Activated CD8-positive, alpha-beta T cell treated with anti-CD3 and anti-CD28 coated beads for 36 hours (primary cell): ENCODE measurements at places on chromosomes 7 and 10. TPM values are rescaled to one million over a fixed set of nuclear protein-coding genes. Genes with fewer than 3 reads are reported as not detected.
A peak's percentile ranks its signal among the peaks of the same experiment; 100 is the strongest.

GRCh38 chr7:6250364-6250833 lies 22.0 kb downstream of the CYTH3 start:
- H3K4me3 ChIP-seq: no peak overlapping the region
- peaks cover 19% of the 10 kb centered on the region for H3K4me1 ChIP-seq
- H3K36me3 ChIP-seq: no peaks in the 10 kb centered on the region

- H3K4me1 ChIP-seq: no peaks in the 10 kb centered on the region
- H3K36me3 ChIP-seq: no peaks in the 10 kb centered on the region
- H3K27me3 ChIP-seq: peaks cover 16% of the 10 kb centered on the region
- DNase-seq: no peak
- no peak overlapping the region for H3K4me3 ChIP-seq
These were observed 151.7 kb upstream of the PPP2R2D start for GRCh38 chr10:131748831-131749766.

- peak overlapping the region; percentile 78 for H3K27ac ChIP-seq
- peaks cover 16% of the 10 kb centered on the region for H3K4me1 ChIP-seq
- peaks cover 8% of the 10 kb centered on the region for H3K27me3 ChIP-seq
- peak; percentile 73 for DNase-seq
- no peaks in the 10 kb centered on the region for H3K36me3 ChIP-seq
These were observed 51.8 kb downstream of the CAV1 start for GRCh38 chr7:116576350-116577319.

DNA sequence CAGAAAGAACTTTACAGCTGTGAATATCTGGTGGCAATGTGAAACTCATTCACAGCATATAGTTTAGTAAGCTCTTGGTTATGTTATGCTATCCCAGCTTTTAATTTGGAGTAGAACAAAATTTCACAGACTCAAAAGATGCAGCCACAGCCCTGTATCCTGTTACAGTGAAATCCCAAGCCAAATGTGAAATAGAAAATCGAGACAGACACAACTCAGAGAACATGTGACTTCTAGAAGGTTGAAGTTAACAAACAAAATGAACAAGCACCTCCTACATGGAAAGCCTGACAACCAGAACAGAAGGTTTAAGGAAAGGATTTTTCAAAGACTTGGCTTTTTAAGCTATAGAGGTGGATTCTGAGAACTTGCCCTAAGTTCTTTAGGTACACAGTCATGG lies 39.6 kb downstream of the JAZF1 start:
- H3K27me3 ChIP-seq: no peaks in the 10 kb centered on the region
- H3K4me1 ChIP-seq: peaks cover 16% of the 10 kb centered on the region
- no peak overlapping the region for H3K4me3 ChIP-seq
- peaks cover 4% of the 10 kb centered on the region for H3K36me3 ChIP-seq
- H3K27ac ChIP-seq: no peak overlapping the region

GRCh38 chr10:133276435-133277201 lies at the start of gene ADAM8:
TSS of gene ADAM8 (minus strand) at chr10:133276868. CDS start at chr10:133276817, 51 bp downstream.
- no peaks in the 10 kb centered on the region for H3K27me3 ChIP-seq
- peak; percentile 75 for DNase-seq
- H3K27ac ChIP-seq: peak within 1 kb of the TSS; percentile 89
- peaks cover 7% of the 10 kb centered on the region for H3K36me3 ChIP-seq
- H3K4me1 ChIP-seq: peaks cover 26% of the 10 kb centered on the region
- H3K4me3 ChIP-seq: peak within 1 kb of the TSS; percentile 92

- DNase-seq: no peak
- peaks cover 2% of the 10 kb centered on the region for H3K36me3 ChIP-seq
- no peak overlapping the region for H3K27ac ChIP-seq
- no peaks in the 10 kb centered on the region for H3K4me1 ChIP-seq
These were observed 16.4 kb downstream of the ARL4A start for GRCh38 chr7:12703881-12704280.

- peaks cover 26% of the 10 kb centered on the region for H3K36me3 ChIP-seq
- H3K27me3 ChIP-seq: no peaks in the 10 kb centered on the region
- H3K27ac ChIP-seq: peak overlapping the region; percentile 86
These were observed 15.3 kb downstream of the TPK1 start for GRCh38 chr7:144820552-144820951.

GRCh38 chr7:77760809-77761453 lies 37.3 kb downstream of the TMEM60 start:
- H3K36me3 ChIP-seq: peaks cover 4% of the 10 kb centered on the region
- no peak for DNase-seq
- H3K27me3 ChIP-seq: no peaks in the 10 kb centered on the region
- H3K27ac ChIP-seq: no peak overlapping the region

DNA sequence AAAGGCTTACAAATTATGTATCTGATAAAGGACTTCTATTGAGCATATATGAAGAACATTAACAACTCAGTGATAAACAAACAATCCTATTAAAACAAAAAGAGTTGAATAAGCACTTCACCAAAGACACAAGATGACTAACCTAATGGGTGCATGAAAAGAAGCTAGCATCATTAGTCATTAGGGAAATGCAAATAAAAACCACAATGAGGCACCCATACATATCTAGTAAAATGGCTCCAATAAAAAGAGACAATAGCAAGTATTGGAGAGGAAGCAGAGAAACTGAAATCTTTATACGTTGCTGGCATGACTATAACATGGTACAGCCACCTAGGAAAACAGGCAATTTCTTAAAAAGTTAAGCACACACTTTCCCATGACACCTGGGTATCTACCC lies 77.6 kb upstream of the ZMIZ1 start:
- H3K4me1 ChIP-seq: peaks cover 25% of the 10 kb centered on the region
- H3K27ac ChIP-seq: no peak overlapping the region
- H3K36me3 ChIP-seq: no peaks in the 10 kb centered on the region
- H3K27me3 ChIP-seq: no peaks in the 10 kb centered on the region
- no peak for DNase-seq

DNA sequence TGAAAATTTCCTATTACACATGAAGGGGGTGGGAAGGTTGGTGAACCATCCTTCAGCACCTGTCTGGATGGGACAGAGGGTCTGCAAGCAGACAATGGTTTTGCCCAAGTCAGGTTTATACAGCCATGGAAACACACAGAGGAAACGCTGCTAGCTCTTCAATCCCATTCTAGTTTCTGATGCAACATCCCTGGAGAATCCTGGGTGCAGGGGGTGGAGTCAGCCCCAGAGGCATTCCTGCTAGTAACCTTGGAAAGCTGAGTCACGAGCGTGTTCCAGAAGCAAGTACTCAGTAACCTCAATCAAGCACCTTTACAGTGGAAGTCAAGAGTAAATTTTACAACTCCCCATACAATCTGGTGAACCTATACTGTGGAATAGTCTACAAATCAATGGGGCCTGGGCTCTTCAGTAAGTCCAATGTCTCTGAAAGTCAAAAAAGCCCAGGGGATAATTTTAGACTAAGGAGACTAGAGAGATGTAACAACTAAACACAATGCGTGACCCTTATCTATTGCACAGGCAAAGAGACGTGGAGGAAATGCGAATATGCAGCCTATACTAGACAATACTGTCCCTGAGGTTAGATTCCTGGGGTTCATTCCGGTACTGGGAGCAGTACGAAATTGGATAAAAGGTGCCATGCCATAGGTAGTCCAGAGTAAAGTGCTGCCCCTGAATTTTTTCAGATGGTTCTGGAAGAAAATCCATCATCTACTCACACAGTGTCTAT lies 95.4 kb downstream of the ZRANB1 start:
- H3K4me3 ChIP-seq: no peak overlapping the region
- H3K4me1 ChIP-seq: no peaks in the 10 kb centered on the region
- DNase-seq: no peak
- H3K36me3 ChIP-seq: no peaks in the 10 kb centered on the region
- no peak overlapping the region for H3K27ac ChIP-seq
- no peaks in the 10 kb centered on the region for H3K27me3 ChIP-seq

DNA sequence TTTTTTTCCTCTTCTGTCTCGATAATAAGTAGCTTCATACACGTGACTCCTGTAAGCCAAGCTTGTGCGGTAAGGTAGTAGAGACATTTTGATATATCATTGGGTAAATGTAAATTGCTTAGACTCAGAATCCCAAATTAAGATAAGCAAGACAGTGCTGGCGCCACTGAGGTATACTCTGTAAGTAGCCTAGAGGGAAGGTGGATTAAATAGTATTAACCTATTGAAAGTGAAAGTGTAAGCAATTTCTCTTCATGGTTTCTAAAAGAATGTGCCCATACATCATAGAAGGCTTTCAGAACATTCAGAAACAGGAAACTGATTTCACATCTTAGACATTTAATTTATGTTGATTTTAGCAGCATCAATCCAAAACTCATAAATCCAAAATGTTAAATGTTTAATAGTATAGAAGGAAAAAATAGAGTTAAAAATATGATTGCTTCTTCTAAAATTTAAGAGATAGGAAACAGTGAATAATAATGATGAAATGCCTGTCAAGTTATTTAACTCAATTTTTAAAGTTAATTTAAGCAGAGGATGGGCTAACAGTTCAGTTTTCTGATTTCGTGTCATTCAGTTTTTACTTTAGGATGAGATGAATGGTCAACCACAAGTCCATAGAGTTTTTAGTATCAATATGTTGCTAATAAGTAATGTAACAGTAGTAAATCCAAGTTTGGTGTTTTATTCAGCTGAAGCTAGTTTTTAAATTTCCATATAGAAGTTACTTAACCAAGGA lies 36.8 kb downstream of the LRRC72 start:
- H3K36me3 ChIP-seq: no peaks in the 10 kb centered on the region
- peak overlapping the region; percentile 62 for H3K4me3 ChIP-seq
- H3K4me1 ChIP-seq: peaks cover 21% of the 10 kb centered on the region

- H3K27me3 ChIP-seq: peaks cover 11% of the 10 kb centered on the region
- no peak for DNase-seq
- no peak overlapping the region for H3K27ac ChIP-seq
These were observed 39.7 kb downstream of the AP5Z1 start for GRCh38 chr7:4815121-4815520.

GRCh38 chr7:28052933-28053332 lies 127.7 kb downstream of the JAZF1 start:
- H3K27ac ChIP-seq: no peak overlapping the region
- H3K36me3 ChIP-seq: no peaks in the 10 kb centered on the region
- no peak for DNase-seq
- no peak overlapping the region for H3K4me3 ChIP-seq
- peaks cover 6% of the 10 kb centered on the region for H3K4me1 ChIP-seq

- peaks cover 13% of the 10 kb centered on the region for H3K27me3 ChIP-seq
- no peak overlapping the region for H3K27ac ChIP-seq
- H3K36me3 ChIP-seq: no peaks in the 10 kb centered on the region
- H3K4me3 ChIP-seq: no peak overlapping the region
- H3K4me1 ChIP-seq: no peaks in the 10 kb centered on the region
These were observed 4.8 kb upstream of the RET start for GRCh38 chr10:43071865-43072650.

GRCh38 chr7:73966941-73967831 lies 60.8 kb upstream of the ELN start:
- H3K27ac ChIP-seq: no peak overlapping the region
- H3K4me3 ChIP-seq: no peak overlapping the region
- H3K36me3 ChIP-seq: peaks cover 3% of the 10 kb centered on the region

- no peak overlapping the region for H3K27ac ChIP-seq
- no peak overlapping the region for H3K4me3 ChIP-seq
- no peak for DNase-seq
These were observed 179.4 kb downstream of the CNTNAP2 start for GRCh38 chr7:146296028-146296427.

DNA sequence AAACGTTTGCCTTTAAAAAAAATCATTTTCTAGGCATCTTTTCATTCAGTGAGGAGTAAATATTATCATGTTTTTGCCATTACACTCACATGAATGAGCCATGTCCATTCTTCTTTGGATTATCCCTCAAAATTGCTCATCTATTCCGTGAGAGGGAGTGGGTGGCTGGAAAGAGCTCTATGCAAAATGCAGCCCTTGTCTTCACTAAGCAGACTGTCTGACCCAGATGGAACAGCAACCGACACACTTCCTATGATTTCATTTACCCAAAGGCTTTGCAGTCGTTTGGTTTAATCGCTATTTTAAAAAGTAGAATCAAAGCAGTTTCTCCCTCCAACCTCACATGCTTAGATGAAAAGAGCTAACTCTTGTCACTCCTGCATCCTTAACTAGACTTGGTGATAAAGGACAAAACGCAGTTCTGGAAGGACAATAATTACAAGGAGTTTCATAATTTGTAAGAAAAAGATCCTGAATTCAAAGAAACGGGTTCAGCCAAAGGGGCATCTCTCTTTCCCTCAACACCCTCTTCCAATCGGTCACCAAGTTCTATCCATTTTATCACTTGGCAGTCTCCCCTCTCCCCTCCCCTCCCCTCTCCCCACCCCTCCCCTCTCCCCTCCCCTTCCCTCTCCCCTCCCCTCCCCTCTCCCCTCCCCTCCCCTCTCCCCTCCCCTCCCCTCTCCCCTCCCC lies 198.1 kb upstream of the STK17A start:
- DNase-seq: no peak
- H3K27me3 ChIP-seq: peaks cover 26% of the 10 kb centered on the region
- H3K4me1 ChIP-seq: peaks cover 8% of the 10 kb centered on the region
- H3K36me3 ChIP-seq: no peaks in the 10 kb centered on the region

- peak; percentile 16 for DNase-seq
- H3K27ac ChIP-seq: no peak overlapping the region
- no peaks in the 10 kb centered on the region for H3K4me1 ChIP-seq
These were observed 237.8 kb downstream of the SEMA3E start for GRCh38 chr7:83410989-83411591.

GRCh38 chr7:90621125-90621746 lies 25.1 kb downstream of the CDK14 start:
- no peak overlapping the region for H3K4me3 ChIP-seq
- H3K27me3 ChIP-seq: peaks cover 1% of the 10 kb centered on the region
- H3K4me1 ChIP-seq: peaks cover 5% of the 10 kb centered on the region
- DNase-seq: no peak

The MKX gene
- total RNA-seq: 0.81 TPM

The CTAGE8 gene
- total RNA-seq: 0.25 TPM

The CPA5 gene
- 0.88 TPM for total RNA-seq

The CYP2C8 gene
- total RNA-seq: not detected

The CC2D2B gene
- total RNA-seq: 0.31 TPM

The FAM107B gene
- total RNA-seq: 114 TPM

The GIMAP1 gene
- total RNA-seq: 9.3 TPM

The NAT16 gene
- total RNA-seq: not detected
